ENCODE measurements at places on chromosomes 2 and 18.

- no peak for DNase-seq
These were observed 344.6 kb upstream of the ACVR2A start for GRCh38 chr2:147500229-147500628.

DNA sequence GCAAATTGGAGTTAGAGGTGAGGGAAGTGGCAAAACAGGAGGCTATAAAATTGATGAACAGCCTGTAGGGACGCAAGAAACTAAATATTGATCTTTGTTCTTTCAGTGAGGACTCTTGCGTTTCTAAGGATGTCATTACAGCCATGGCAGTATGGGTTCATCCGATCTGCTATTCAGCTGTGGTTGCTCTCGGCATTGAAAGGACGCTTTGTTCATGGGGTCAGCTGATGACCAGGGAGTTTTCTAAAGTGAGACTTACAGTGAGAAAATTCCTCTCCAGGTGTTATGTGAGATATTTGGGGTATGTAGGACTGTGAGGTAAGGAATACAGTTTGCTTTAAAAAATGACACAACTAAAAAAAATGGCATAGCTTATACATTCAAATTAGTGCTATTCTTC is 52.7 kb upstream of the PELI1 start:
- DNase-seq, result no peak

DNA sequence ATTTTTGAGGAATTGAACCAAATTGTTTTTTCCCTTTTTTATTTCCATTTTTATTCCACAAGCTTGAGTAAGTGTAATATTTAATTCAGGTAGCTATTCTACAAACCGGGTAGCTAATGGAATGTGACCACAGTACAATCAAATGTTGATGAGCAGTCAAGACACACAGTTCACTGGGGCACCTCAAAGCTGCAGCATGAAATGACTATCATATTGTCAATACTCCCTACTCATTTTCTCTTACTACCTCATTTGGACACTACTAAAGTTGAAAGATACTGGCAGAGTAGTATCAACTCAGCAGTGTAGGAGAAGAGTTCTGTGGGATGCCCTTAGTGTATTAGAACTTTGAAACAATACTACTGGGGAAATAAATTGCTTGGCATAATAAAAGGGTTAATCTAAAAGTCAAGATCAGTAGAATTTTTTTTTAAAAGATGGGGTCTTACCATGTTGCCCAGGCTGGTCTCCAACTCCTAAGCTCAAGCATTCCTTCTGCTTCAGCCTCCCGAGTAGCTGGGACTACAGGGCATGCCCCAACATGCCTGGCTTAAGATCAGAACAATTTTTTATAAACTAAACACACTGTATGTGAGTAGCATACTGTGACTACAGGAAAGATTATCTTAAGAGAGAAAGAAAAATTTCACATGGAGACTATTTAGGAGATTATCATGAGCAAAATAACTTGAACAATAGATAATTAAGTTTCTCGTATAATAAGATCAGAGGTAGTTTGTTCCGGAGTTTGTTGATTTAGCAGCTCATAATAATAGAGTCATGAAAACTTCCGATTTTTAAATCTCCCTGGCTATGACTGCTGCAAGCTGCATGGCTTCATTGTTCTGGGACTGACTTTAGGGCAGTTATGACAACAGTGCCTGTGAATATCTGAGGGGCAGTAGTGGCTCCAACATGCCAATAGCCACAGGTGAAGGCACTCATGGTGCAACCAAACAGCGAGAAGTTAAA is 43.7 kb downstream of the MYO3B start:
- DNase-seq, result no peak

DNA sequence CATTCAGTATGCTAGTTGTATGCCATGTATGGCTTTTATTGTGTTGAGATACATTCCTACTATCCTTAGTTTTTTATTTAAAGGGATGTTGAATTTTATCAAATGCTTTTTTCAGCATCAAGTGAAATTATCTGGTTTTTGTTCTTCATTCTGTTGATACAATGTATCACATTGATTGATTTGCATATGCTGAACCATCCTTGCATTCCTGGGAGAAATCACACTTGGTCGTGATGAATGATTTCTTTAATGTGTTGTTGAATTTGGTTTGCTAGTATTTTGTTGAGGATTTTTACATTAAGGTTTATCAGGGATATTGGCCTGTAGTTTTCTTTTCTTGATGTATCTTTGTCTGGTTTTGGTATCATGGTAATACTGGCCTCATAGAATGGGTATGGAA is 49.7 kb downstream of the CD28 start:
- DNase-seq, result no peak

DNA sequence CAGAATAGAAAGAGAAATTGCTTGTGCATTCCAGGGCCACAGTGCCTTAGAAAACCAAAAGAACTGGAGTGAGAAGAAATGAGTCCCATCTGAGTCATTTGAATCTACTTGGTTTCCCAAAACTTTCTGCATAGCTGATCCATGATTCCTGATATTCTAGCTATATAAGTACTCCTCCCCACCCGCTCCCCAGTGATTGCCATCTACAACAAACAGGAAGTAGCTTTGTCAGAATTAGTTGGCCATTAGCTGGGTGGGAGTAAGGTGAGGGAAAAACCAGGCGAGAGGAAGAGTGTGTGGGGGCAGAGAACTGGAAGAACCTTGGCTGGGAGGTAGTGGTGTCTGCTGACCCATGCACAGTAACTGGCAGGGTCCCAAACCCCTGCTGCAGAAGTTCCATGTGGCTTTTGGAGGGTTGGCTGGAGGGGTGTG is 122.1 kb downstream of the ACAA2 start:
- DNase-seq, result no peak

- DNase-seq, result no peak
These were observed 16.8 kb downstream of the CXCR1 start for GRCh38 chr2:218149848-218150440.

DNA sequence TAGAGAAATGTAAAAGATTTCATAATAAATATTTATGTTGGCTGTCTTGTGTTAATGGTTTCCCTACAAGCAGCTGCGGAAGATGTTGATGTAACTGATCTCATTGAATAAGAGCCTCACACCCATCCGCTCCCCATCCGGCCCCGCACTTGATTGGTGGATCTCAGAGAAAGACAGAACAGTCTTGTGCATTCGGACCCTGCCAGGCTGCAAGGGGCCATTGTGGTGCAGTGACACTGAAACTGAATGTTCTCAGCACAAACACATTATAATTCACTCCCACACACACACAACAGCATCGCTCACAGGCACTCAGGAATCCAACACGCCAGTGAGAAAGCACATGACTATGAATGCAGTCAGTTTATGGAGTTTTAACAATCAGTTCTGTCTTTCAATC is 47.8 kb downstream of the PRELID3A start:
- no peak for DNase-seq

- no peak for DNase-seq
These were observed 66.6 kb downstream of the MYOM1 start for GRCh38 chr18:3153107-3153704.

DNA sequence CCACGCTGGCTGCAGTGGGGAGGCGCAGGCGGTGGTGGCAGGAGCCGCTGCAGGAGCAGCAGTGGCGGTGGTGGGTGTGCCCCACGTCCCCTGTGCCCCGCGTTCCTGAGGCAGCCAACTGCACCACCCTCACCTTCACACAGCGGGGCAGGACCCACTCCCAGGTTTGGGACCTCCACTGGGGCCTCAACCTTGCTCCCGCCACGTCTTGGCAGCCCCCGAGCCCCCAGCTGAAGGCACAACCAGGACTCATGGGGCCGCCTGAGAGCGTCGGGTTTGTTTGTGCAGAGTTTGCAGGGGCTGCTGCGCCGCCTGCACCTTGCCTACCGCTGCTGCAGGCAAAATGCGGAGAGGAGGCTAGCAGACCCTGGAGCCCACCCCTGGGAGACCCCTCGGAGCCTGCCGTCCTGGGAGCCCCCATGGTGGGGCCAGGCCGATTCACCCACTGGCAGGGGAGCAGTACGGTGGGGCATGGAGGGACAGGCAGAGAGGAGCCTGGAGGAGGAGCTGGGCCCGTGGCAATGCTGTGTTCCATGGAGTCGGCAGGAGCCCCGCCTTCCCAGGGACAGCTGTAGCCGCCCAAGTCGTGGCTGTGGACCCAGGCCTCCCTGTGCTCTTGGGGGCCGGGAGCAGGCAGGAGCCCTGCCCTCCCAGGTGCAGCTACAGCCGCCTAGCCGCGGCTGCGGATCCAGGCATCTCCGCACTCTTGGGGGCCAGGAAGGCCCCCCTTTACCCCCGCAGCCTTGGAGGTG is 14.7 kb upstream of the EML6 start:
- no peak for DNase-seq

- no peak for DNase-seq
These were observed 2.1 kb downstream of the RHBDD1 start for GRCh38 chr2:226837787-226838603.

DNA sequence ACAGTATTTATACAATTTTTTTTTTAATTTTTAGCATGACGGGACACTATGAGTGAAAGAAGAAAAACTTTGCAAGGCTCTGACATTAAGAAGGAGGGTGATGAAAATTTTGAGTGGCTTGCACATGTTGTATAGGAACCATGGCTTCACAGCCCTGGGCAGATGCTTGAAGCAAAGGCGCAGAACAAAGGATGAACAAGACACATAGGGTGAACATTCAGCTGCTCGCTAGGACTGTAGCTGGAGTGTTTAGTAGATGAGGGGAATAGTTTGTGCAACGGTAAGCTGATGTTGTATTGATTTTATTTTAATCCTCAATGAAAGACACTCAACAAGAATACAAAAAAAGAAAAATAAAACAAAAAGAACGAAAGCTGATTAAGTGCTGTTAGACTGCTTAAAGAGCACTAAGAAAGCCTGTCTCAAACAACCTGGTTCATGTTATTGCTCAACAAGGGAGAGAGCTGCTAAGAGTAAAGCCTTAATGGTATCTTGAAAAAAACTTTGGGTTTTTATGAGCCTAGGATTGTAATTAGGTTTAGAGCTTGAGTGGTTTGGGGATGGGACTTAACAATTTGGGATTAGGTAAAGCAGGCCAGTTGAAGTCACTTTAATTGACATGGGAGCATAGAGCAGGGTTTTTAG is 41.2 kb upstream of the GCFC2 start:
- DNase-seq, result no peak

DNA sequence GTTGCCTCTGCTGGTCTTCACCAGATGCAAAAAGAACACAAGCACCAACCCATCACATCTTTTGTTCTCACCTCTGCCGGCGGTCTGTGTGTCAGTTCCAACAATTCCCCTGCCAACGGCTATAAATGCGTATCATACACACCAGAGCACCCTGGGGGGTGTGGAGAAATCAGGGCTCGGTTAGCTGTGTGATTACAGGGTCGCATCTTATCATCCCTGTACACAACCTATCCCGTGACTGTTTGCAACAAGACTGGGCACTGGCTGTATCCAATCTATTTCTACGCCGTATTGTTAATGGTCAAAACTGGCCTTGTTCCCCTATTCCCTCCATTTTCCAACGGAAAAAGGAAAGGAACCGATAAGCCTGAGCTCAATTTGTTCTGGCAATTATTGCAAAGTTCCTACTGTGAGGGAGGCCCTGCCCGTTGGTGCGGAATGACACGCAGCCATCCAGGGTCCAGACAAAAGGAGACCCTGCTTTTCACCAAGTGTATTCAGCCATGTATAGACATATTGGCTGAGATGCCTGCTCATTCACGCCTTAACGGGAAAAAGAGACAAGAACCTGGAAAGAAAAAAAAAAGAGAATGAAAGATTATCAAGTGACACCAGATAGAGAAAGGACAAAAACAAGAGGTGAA is 136.9 kb downstream of the CDH20 start:
- no peak for DNase-seq

- no peak for DNase-seq
These were observed 233.9 kb downstream of the SLC4A3 start for GRCh38 chr2:219861307-219861706.

- no peak for DNase-seq
These were observed 40.1 kb downstream of the CDC42EP3 start for GRCh38 chr2:37631292-37631691.

DNA sequence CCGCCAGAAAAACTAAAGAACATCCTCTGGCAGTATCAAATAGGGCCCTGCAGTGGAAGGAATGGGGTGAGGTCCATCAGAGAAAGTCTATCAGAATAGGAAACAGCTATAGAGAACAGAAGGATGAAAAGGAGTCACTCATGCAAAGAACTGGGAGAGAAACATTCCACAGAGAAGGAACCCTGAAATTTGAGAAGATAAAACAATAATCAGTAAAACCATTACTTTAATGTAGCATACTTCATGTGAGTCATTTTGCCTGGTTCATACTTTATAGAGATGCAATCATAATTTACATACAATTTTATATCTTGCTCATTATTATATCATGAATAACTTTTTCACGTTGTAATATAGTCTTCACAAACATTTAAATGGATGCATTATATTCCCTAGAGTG is 402.2 kb downstream of the NCKAP5 start:
- DNase-seq, result no peak

GRCh38 chr2:129074298-129074920 is 755.7 kb upstream of the HS6ST1 start:
- DNase-seq, result no peak

DNA sequence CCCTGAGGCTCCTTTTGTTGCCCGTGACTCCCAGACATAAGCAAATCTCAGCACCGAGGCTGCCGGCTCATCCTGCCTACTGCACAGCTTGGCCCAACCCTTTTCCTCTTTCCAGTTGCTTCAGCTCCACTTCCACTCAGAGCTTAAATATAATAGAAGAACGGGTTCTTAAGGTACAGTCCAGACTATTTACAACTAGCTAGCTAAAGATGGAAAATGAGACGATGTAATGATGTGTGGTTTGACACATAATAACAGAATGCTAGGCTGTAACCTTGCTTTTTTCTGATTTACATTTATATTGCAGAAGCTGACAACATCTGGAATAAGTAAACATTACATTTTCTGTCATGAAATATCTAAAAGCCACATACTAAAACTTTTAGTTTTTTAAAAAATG is 26.9 kb upstream of the ATP9B start:
- no peak for DNase-seq

GRCh38 chr2:190746971-190747761 is 98.3 kb downstream of the NAB1 start:
- no peak for DNase-seq

DNA sequence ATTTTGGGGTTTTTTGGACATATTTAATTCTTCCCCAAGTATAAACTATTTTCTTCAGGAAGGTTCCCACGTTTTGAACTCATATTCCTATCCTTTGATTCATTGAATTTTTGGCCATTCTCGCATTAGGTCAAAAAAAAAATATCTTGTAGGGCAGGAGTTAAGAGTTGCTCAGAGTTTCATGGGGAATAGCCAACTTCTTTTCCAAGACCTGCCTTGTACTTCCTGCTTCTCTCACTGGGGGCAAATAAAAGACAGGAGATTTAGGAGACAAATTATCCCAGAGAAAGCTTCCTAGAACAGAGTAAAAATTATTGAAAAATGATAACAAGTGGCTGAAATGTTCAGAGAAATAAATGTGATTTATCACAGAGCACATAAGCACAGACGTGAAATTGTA is 55.2 kb upstream of the BCL11A start:
- no peak for DNase-seq

GRCh38 chr2:55155764-55156281 is 76.3 kb downstream of the CLHC1 start:
- no peak for DNase-seq

GRCh38 chr2:23624378-23624777 is 239.4 kb downstream of the KLHL29 start:
- no peak for DNase-seq

All from activated CD4-positive, alpha-beta T cell treated with anti-CD3 and anti-CD28 coated beads, Interleukin-2, amount 50 U/mL, for 4 hours (primary cell).